ENCODE measurements at places on chromosomes 3 and 15. TPM values are rescaled to one million over a fixed set of nuclear protein-coding genes. Genes with fewer than 3 reads are reported as not detected.

GRCh38 chr15:58014470-58014869, 51.0 kb downstream of the ALDH1A2 start:
- ATAC-seq = no peak

DNA sequence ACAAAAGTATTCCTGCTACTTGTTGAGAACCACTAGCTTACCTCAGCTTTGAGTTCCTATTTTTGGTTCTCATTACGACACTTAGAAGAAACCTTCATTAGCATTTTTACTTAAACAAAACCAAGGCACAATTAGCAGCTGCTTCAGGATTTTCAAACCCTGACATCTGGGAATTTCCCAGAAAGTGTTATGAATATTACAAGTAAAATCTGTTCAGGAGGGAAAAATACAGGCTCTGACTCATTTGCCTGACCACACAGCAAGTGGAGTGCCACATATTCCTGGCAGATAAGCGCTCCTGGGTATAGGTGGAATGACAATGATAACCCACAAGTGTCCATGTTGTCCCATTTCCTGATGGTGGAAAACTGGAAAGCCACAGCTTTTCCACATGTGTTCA, 10.3 kb upstream of the RFTN1 start:
- no peak for ATAC-seq

- ATAC-seq = no peak
These were observed 32.0 kb downstream of the ANKDD1A start for GRCh38 chr15:64943512-64944225.

DNA sequence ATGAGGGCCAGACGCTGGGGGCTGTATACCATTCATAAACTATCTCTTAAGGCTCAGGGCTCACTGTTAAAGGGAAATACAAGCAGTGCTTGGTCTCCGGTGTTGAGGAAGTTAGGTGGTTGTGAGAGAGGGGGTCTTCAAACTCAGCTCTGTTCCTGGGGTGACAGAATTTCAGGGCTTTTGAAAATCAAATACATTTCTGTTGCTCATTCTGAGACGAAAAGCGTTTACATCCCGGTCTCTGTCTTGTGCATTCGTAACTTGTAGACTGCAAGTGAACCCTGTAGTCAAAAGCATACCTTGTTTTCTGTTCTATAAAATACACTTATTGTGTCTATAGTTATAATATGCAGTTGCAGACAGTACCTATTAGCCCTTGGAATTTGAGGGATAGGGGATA, 1.7 kb downstream of the SLCO3A1 start:
- no peak for ATAC-seq

DNA sequence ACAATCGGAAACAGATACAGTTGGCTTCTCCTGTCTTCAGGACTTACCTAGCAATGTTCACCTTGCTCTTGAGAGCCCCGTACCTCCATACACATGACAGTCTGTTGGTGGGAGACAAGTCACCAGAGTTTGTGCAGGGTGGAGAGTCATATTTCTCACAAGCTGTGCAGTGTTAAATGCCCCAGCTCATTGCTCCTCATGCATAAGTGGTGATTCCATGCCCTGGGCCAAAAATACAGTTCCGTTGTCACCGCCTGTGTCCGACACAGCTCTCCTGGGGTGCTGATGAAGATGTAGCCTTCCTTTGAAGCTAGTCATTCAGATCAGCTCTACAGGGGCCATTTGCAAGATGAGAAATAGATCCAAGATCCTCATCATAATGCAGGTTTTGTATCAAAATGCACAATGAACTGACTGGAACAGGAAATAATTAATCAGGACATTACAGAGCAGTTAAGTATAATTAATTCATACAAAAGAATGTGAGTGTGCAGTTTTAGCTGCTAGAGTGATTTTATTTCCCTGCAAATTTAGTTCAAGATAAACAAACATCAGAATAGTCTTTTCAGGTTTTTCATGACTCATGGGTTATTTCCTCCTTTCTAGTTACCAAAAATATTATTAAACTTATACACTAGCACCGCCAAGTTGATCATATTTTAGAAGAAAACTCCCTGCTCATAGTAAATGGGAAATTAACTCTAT, 66.5 kb downstream of the CD47 start:
- ATAC-seq = no peak

- no peak for ATAC-seq
These were observed 66.6 kb downstream of the USF3 start for GRCh38 chr3:113629584-113630421.

The NECTIN3 gene
- 0.68 TPM for total RNA-seq

The NXPE3 gene
- total RNA-seq = 1.8 TPM

The FBXW12 gene
- total RNA-seq = not detected

The CCDC191 gene
- 1.6 TPM for total RNA-seq

The PLXNB1 gene
- total RNA-seq = 62.0 TPM

The CTXN2 gene
- total RNA-seq = not detected
